ENCODE measurements at places on chromosomes 12 and 14.

GRCh38 chr12:49944718-49945117 is 5.8 kb upstream of the AQP2 start:
- no peak for DNase-seq

DNA sequence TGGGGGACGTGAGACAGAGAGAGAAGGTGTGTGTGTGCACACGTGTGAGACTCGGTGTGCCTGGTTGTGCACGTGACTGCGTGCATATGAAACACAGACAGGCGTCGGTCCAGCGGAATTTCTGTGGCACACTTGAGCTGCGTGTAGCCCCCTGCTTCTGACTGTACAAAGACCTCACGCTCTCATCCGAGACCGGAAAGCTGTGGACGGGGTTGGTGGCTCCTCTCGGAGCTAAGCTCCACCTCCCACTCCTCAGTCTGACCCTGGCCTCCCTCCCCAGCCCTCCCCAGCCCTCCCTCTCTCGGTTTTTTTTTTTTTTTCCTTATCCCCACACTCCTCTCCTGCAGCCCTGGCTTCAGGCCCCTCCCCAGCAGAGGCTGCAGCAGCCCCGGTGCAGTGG is 8.3 kb upstream of the C14orf180 start:
- no peak for DNase-seq

DNA sequence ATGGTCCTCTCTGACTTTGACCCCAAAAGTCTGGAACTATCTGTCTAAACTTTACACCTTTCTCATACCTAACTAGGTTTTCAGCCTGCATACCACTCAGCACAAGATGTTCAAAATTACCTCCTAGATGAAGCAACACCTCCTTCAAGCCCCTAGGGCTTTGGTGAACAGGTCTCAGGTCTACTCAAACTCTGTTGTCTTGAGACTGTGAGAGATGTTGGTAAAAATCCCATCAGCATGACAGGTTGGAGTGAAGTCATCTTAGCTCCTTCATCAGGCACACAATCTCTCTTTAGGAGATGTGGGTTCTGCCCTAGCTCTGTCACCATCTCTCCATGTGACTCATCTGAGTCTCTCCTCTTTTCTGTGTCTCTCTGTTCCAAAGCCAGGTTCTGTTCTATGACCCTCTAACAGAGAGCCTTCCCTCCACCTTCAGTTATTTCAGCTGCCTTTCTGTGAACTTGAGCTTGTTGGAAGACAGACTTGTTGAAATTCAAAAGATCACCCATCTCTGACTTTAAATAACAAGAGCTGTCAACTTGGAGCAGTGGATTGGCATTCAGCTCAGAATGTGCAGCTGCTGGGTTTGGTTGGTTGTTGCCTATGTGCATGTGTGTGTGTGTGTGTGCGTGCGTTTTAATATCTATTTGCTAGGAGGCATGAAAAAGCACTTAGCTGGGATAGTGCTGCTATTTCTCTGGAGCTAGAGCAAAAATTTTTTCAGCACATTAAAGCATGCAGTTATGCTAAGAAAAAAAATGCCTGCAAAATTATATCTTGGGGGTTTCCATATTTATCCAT is 130.7 kb downstream of the CRACR2A start:
- DNase-seq, result no peak

DNA sequence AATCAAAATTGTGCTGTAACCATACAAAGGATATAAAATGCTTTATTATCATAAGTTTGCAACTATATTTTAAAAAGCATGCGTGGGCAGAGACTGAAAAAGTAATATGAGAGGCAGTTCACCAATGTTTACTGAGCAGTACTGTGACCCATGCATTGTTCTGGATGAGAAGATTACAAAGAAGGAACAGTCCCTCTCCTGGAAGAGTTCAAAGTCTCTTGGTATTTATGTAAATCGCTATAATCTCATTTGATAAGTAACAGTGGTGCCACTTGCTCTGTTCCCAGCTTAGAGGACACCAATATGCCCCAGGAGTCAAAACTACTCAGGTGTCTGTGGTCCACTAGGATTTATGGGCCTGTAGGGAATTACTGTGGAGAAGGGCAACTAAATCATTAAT is 2.1 kb upstream of the CMAS start:
- DNase-seq, result no peak

- DNase-seq, result no peak
These were observed 438.1 kb downstream of the IPO8 start for GRCh38 chr12:30257618-30258017.

- no peak for DNase-seq
These were observed 10.0 kb upstream of the NRDE2 start for GRCh38 chr14:90341784-90342183.

GRCh38 chr12:122126713-122127597 is 47.1 kb downstream of the IL31 start:
- no peak for DNase-seq
